NCI-H345 (cell line): ENCODE measurements at places on chromosomes 16 and 17.
A peak's percentile ranks its signal among the peaks of the same experiment; 100 is the strongest.

GRCh38 chr17:48261297-48261880 lies 153.8 kb downstream of the SNX11 start:
- DNase-seq, result no peak

DNA sequence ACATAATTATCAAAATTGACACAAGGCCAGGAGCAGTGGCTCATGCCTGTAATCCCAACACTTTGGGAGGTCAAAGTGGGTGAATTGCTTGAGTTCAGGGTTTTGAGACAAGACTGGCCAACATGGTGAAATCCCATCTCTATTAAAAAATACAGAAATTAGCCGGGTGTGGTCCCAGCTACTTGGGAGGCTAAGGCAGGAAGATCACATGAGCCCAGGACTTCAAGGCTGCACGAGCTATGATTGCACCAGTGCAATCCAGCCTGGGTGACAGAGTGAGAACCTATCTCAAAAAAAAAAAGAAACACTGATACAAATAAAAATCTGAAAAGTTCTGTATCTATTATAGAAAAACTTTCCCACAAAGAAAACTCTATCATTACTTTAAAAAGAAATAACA lies 15.5 kb downstream of the MYH10 start:
- no peak for DNase-seq

GRCh38 chr16:73432850-73433730 lies 385.2 kb upstream of the ZFHX3 start:
- peak; percentile 69 for DNase-seq

DNA sequence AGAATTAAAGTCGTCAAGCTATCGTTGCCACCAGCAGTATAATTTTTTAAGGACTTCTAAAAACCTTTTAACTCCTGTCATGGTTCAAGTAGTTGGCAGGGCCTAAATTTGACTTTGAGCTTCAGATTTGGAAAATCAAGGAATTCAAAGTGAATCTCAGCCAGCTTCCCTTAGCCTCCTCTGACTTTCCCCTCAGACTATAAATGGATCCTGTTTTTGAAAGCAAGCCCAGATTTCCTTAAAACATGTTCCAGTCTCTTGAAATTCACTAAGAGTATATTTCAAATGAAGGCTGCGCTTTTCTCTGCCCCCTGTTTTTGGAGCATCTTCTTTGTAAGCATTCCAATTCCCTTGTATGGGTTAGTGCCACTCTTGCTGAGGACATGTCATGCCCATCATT lies 101.8 kb upstream of the CDH8 start:
- no peak for DNase-seq
